ENCODE measurements at places on chromosomes 11 and 22. TPM values are rescaled to one million over a fixed set of nuclear protein-coding genes. Genes with fewer than 3 reads are reported as not detected.

The MRGPRX3 gene
- total RNA-seq = not detected

The CATSPER1 gene
- not detected for total RNA-seq

The MAJIN gene
- not detected for total RNA-seq

The MMP3 gene
- 1.3 TPM for total RNA-seq

The GGT5 gene
- total RNA-seq = not detected

The MIOX gene
- total RNA-seq = 0.32 TPM

The GGTLC3 gene
- not detected for total RNA-seq

The KDM4E gene
- total RNA-seq = not detected

The PRG3 gene
- total RNA-seq = not detected

The TREH gene
- total RNA-seq = not detected

The TSPAN18 gene
- total RNA-seq = 2.8 TPM

The ISX gene
- total RNA-seq = not detected

The LUZP2 gene
- 0.17 TPM for total RNA-seq

The CHST1 gene
- total RNA-seq = 13.2 TPM

The C1QTNF5 gene
- total RNA-seq = 0.31 TPM

The IGLL1 gene
- total RNA-seq = not detected

The GAL3ST3 gene
- total RNA-seq = 1.8 TPM

The DMC1 gene
- total RNA-seq = 1.7 TPM

The CSNK2A3 gene
- 1.4 TPM for total RNA-seq

The TNRC6B gene
- total RNA-seq = 52.2 TPM

The DNAJB7 gene
- not detected for total RNA-seq

The CAVIN3 gene
- 1.3 TPM for total RNA-seq

The SLC36A4 gene
- total RNA-seq = 28.2 TPM

The C11orf97 gene
- not detected for total RNA-seq

The GALNT18 gene
- 0.44 TPM for total RNA-seq

The ZNRF3 gene
- 13.0 TPM for total RNA-seq

The SLC22A6 gene
- total RNA-seq = not detected

The C11orf91 gene
- total RNA-seq = not detected

The SLC1A2 gene
- total RNA-seq = 0.11 TPM

The PDGFB gene
- total RNA-seq = 0.09 TPM

The C11orf87 gene
- not detected for total RNA-seq

The OR4C15 gene
- not detected for total RNA-seq

The KDM2A gene
- total RNA-seq = 105 TPM

The RNF26 gene
- total RNA-seq = 81.3 TPM

The TTC36 gene
- total RNA-seq = 1.1 TPM

The CRACR2B gene
- total RNA-seq = 1.1 TPM

The ABTB2 gene
- total RNA-seq = 46.3 TPM

The SCN3B gene
- total RNA-seq = 0.31 TPM

The P4HA3 gene
- total RNA-seq = 0.52 TPM

The TKFC gene
- total RNA-seq = 82.3 TPM

The BTG4 gene
- total RNA-seq = not detected

The OR2AG1 gene
- total RNA-seq = not detected

The ALDH3B2 gene
- total RNA-seq = not detected

The CTSW gene
- not detected for total RNA-seq

The OR52N4 gene
- total RNA-seq = not detected

The USH1C gene
- not detected for total RNA-seq

The TMEM184B gene
- 45.6 TPM for total RNA-seq

The CD3E gene
- total RNA-seq = not detected

The FGF4 gene
- total RNA-seq = not detected
